RKO (cell line): ENCODE measurements at places on chromosomes 3 and 15.

GRCh38 chr15:96285305-96285704 lies 45.2 kb upstream of the NR2F2 start:
- no peak for DNase-seq

- peak; percentile 29 for DNase-seq
Observed at GRCh38 chr15:40790718-40791117, 16.2 kb upstream of the ZFYVE19 start.

- peak; percentile 58 for DNase-seq
Observed at GRCh38 chr15:71103102-71103676, 12.1 kb upstream of the THSD4 start.

GRCh38 chr3:168127466-168127865 lies 31.7 kb upstream of the GOLIM4 start:
- DNase-seq, result no peak

- no peak for DNase-seq
Observed at GRCh38 chr3:100941451-100941850, 51.8 kb downstream of the ABI3BP start.

- no peak for DNase-seq
Observed at GRCh38 chr3:149609595-149609994, 48.2 kb downstream of the WWTR1 start.

DNA sequence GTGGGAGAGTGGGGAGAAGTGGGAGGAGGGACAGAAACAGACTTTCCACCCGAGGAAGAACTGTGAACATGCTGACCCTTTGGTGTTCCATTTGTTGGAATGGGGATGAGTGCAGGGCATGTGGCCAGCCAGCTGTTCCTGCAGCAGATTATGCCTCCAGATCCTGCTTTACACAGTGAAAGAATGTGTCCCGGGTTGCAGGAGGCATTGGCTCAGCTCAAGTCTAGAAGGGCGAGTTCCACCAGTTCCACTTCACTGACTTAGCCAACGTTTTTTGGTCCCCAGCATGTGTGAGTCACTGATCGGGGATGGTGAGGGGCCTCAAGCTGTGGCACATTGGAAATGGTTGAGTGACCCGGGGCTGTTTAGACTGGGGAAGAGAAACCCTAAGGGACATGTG lies 307.0 kb upstream of the ROPN1 start:
- no peak for DNase-seq

- DNase-seq, result no peak
Observed at GRCh38 chr15:82228750-82229149, 33.8 kb downstream of the EFL1 start.

DNA sequence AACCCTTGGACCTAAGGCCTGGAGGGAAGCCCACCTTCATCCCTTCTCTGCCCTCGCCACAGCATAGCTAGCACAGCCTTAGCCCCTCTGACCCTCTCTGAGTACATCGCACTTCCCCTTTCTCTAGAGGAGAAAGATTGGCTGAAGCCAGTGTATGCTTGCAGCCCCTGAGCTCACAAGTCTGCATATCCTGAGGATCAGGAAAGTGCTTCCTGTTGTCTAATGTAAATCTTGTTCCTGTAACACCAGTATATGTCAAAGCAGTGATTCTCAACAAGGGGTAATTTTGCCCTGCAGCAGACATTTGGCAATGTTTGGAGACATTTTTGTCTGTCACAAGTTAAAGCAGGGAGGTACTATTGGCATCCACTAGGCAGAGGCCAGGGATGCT lies 2.2 kb upstream of the PRKCD start:
- DNase-seq, result no peak

- peak; percentile 50 for DNase-seq
Observed at GRCh38 chr3:197306374-197307086, 8.1 kb upstream of the DLG1 start.

- no peak for DNase-seq
Observed at GRCh38 chr3:18337231-18337630, 87.9 kb downstream of the SATB1 start.

GRCh38 chr3:23953523-23953922 lies 8.4 kb downstream of the NR1D2 start:
- DNase-seq, result no peak

- DNase-seq, result no peak
Observed at GRCh38 chr15:72866182-72866581, 82.6 kb upstream of the ADPGK start.

- no peak for DNase-seq
Observed at GRCh38 chr15:67862750-67863441, 23.1 kb upstream of the RNU6-1 start.
